ENCODE measurements at places on chromosomes 7 and 10.

DNA sequence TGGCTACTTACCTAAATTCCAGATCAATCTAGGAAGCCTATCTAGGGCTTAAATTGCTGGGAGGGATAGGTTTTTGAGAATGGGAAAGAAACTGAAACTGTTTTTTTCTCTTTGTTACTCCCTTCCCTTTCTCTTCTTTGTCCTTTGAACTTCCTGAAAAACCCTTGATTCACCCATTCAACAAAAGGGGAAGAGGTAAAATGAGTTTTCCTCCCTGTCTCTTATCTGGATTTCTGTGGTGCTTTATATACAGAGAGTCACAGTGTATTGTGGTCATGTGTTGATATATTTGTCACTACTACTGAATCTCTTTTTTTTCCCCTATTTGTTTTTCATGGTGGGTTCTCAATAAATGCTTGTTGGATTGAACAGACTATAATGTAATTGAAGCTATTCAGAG is 19.8 kb upstream of the NUP205 start:
- no peak for DNase-seq

DNA sequence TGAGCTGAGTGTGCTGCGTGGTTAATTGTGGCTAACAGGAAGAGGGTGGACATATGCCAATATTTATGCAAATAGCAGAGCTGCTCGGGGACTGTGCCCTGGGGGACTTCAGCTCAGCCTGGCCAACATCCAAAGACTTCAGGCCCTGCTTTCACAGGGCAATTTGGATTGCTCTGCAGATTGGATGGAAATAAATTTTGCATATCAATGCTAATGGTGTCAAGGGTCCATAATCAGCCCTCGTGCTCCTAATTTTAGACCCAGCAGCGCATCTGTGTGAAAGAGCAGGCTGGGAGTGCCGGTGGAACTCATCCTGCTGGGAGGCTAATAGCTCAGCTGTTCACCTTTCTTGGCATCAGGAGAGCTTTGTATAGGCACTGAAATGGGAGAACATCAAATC is 270.1 kb downstream of the TCERG1L start:
- no peak for DNase-seq

DNA sequence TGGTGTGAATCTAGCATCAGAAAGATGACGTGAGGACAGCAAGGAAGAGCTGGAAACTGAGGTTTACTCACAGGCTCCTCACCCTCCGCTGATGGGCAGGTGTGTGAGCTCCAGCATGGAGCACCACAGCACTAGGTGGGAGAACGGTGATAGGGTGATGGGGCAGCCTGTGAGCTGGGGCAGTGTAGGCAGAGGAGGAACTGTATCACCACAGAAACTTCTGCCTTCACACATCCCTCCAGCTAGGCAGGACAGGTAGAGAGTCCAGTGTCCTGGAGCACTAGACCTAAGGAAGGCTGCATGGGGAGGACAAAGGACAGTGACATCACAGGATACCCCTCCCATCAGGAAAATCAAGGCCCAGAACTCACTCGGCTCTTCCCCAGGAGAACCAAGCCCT is 241.8 kb upstream of the PRSS58 start:
- no peak for DNase-seq

GRCh38 chr10:48517911-48518811 is 86.7 kb downstream of the ARHGAP22 start:
- no peak for DNase-seq

DNA sequence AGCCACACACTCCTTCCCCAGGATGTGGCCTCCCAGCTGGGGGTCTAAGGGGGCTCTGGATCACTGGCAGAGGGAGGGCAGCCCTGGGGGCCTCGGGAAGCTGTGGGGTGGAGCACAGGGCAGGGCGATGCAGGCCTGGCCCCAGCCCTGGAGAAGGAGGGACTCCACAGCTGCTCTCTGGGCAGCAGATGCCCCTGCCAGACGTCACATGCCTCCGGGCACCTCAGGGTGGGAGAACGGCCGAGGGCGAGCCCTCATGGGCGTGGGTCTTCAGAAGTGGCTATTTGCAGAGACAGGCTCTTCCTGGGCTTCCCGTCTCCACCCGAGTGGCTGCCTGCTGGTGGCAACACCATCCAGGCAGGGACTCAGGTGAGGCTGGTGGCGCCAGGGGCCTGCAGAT is 16.0 kb upstream of the ADGRA1 start:
- no peak for DNase-seq

GRCh38 chr7:86629-87028 is 105.7 kb upstream of the FAM20C start:
- peak; percentile 29 for DNase-seq

- peak; percentile 26 for DNase-seq
These were observed 66.4 kb downstream of the MYL10 start for GRCh38 chr7:101562531-101563197.

GRCh38 chr10:124651402-124651891 is 92.7 kb downstream of the FAM53B start:
- DNase-seq, result no peak

DNA sequence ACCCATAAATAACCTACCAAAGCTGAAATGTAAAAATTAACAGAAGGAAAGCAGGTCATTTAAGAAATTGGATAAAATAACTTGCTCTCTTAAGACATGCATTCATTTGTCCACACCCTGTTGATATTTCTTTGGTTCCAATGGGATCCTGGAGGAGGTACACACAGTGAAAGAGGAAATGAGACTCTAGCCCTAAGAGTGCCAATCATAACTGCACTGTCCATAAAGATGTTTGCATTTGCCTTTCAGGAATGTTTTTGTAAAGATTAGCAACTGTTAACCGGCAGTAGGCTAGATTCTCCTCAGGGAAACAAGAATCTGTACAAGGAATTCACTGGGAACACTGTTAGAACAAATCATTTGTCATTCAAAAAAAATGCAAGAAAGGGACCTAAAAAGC is 61.0 kb downstream of the MEOX2 start:
- DNase-seq, result no peak

DNA sequence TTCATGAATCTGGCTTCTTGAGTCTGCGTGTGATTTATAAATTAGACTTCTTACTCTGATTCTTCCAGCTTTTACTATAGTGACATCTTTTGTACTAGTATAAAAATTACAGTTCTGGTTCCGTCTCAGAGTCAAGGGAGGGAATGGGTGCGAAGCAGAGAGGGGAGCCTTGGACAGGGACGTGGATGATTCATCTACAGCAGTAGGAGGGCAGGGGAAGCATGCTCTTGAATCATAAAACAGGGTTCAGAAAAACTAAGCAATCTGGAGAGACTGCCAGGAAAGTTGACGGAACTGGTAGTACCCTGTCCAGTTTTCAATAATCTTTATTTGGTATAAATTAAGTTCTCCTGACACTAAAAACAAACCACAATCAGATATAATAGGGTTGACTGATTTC is 58.1 kb downstream of the ITGA8 start:
- DNase-seq, result no peak

DNA sequence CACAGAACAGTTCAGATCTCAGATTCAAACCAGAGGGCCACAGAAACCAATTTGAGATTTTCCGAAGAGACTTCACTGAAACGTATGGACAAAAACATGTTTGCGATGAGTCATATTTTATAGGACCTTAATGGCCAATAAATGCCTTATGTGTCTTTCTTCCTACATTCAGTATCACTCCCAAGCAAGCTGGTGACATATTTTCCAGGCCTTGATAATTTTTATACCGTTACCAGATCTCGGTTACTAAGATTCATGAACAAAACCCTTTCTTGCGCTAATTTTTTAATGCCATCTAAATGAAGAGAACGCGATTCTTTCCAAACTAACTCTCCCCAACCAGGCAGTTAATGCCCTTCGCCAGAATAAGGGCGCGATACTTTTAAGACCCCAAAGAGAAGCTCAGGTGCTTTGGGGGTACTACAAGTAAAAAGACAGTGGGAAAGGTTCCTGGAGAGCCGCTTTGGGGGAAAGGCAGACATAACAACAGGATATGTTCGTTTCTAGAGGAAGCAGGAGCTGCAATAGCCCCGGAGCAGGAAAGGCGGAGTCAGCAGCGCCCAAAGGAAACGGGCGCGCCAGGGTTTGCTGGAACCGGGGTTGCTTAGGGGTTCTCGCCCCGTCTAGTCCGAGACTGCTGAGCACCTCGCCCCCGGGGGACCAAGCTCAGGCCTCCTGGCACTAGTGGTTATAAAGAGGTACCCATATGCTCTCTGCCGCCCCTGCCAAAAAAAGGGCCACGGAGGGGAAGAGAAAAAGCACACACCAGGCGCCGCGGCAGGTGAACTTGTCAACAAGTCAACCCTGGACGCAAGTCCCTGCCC is 884 bp downstream of the ICA1 start:
- DNase-seq, result peak; percentile 65

All from activated CD8-positive, alpha-beta memory T cell treated with anti-CD3 and anti-CD28 coated beads, Interleukin-2, amount 50 U/mL, for 48 hours (primary cell).